ENCODE measurements at places on chromosomes 6 and 20.

DNA sequence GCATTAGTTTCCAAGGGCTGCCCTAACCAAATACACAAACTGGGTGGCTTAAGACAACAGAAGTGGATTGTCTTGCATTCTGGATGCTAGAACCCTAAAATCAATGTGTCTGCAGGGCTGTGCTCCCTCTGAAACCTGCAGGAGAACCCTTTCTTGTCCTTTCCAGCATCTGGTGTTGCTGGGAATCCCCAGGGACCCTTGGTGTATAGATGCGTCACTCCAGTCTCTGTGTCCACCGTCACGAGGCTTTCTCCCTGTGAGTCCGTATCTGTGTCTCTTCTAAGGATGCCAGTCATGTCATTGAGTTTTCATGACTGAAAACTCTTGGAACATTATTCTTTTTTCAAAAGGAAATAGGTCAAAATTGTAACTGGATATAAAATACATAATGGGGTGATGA is 142.9 kb downstream of the RNASET2 start:
- DNase-seq, result no peak

DNA sequence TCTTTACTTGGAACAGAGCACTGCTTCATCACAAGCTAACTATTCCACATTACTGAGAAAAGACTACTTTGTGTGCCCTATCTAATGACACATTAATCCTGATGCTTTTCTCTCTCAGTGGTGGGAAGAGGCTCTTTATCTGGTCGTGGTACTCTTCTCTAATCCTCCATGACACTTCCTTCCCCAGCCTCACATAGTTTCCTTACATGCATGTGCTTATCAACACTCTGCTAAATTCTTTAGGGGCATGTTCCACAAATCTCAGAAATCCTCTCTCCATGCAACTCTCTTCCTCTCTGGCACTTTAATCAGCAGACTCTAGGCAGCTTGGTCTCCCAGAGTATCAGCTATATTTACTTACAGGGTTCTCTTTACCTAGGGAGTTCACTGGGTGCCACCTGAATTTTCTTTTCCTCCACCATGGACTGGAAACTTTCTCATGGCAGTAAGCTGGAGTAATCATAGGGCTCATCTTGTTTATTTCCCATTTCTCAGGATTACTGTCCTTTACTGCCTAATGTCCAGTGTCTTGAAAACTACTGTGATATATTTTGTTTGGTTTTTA is 27.0 kb upstream of the SLC22A2 start:
- no peak for DNase-seq

- no peak for DNase-seq
Observed at GRCh38 chr20:37727957-37728634, 34.3 kb downstream of the CTNNBL1 start.

- no peak for DNase-seq
Observed at GRCh38 chr6:24861934-24862333, 63.2 kb upstream of the ARMH2 start.

DNA sequence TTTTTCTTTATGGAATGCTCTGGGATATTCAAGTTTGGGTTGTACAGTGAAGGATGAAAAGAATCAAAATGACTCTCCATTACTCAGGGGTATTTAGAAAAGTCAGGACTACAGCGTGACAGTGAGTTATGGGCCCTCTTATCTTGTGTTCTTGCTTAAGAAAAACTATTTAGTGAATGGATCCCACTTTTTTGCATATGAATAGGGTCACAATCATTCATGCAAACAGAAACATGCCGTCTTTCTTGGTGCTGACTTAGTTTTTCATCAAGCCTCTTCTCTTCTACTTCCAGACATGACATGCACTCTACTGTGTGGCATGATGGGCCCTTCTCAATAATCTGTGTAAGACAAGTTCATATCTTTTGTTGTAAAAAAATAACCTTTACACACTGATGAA is 488.4 kb upstream of the MMS22L start:
- no peak for DNase-seq

DNA sequence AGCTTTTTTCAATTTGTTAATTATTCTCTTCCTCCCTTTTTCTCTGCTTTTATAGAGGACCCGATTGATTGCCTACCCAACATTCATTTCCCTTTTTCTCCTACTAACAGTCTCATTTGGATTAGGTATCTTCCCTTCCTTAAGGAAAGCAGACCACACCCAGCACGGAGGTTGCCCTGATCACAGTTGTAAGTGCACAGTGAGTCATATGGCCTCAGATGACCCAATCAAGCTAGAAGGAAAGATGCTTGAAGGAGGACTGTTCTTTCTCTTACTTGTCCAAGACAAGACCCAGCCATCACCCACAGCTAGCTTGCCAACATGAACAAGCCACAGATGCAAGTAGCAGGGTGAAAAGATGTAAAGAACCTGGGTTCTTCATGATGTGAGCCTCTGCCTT is 518.6 kb downstream of the PKHD1 start:
- no peak for DNase-seq

GRCh38 chr6:3650076-3650958 is 101.2 kb downstream of the PXDC1 start:
- no peak for DNase-seq

- no peak for DNase-seq
Observed at GRCh38 chr6:155089746-155090145, 94.6 kb downstream of the TIAM2 start.

DNA sequence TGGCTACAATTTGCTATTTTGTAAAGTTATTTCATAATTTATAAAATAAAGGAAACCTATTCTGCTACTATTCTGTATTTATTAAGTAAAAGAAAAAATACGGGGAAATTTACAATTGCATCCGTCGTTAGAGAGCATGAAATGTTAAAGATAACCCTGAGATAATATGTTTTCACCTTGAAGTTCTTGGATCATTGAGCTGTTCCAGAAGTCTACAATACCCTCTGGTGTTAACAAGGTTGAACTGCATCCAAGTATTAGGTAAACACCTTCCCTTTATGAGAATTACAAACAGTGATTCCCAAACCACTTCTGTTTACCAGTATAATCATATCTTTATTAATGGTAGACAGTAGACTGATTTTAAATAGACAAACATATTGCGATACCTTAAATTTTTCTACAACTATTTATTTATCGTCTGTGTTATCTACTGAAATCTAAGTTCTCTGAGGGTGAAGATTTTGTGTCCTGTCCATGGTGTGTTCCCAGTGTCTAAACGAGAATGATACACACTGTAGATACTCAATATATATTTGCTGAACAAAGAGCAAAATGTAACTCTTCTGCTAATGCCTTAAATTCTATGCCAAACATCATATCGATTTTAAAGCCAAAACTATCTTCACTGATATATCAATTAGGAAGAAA is 28.2 kb downstream of the TBC1D32 start:
- DNase-seq, result no peak

GRCh38 chr20:12217382-12217781 is 299.7 kb downstream of the BTBD3 start:
- DNase-seq, result no peak

DNA sequence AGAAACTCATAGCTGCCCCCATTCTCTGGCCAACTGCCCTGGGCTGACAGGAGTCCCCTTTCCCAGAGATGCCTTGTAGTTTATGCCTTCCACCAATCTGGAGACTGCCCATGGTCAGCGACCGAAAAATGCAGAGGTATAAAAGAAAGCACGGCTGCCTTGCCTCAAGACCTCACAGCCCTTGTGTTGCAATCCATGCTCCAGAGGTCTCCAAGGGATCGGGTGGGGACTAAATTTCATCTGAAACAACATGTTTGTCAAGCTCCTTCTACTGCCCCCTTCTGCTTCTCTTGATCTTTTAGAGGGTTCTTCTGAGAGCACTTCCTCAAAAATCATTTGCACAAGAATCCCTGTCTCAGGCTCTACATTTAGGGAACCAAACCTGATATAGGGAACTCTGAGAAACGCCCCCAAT is 128.8 kb downstream of the PLCB1 start:
- DNase-seq, result no peak

- no peak for DNase-seq
Observed at GRCh38 chr6:146305951-146306350, 237.7 kb upstream of the RAB32 start.

DNA sequence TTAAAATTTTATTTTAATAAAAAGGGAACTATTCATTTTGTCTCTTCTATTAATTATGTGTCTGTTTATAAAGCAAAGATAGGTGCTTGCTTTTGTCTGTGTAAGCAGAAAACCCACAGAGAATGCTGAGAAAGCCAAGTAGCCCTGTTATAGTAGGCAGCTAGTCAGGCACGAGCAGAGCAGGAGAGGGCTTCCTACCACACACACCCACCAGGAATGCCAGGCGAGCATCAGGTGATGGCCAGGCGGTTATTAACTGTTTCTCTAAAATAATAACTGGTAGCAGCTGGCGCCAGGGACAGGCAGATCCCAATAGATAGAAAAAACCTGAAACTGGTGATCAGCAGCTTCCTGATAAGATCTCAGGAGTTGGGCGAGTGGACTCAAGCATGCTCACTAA is 15.7 kb downstream of the C6orf15 start:
- DNase-seq, result no peak

DNA sequence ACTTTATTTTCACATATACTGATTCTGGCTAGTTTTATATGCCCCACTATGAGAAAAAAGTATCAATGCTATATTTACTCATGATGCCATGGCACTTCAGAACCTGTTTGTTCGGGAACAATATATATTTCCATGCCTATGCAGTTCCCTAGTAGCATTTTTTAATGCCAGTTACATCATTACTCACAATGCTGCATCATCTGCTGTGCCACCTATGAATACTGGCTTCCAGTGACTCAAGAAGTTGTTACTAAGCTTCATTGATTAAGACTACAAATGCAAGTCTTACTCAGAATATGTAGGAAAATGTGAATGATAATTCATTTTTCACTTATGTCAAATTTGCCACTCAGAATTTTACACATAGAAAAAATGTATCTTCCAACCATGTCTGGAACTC is 97.9 kb downstream of the MAFB start:
- DNase-seq, result no peak

GRCh38 chr6:168414336-168415097 is 26.5 kb upstream of the SMOC2 start:
- DNase-seq, result no peak

- DNase-seq, result no peak
Observed at GRCh38 chr20:63969838-63970713, at the start of gene ZNF512B. Gene ZNF512B (minus strand): TSS chr20:63969930. CDS start chr20:63967950, 1,980 bp downstream.

DNA sequence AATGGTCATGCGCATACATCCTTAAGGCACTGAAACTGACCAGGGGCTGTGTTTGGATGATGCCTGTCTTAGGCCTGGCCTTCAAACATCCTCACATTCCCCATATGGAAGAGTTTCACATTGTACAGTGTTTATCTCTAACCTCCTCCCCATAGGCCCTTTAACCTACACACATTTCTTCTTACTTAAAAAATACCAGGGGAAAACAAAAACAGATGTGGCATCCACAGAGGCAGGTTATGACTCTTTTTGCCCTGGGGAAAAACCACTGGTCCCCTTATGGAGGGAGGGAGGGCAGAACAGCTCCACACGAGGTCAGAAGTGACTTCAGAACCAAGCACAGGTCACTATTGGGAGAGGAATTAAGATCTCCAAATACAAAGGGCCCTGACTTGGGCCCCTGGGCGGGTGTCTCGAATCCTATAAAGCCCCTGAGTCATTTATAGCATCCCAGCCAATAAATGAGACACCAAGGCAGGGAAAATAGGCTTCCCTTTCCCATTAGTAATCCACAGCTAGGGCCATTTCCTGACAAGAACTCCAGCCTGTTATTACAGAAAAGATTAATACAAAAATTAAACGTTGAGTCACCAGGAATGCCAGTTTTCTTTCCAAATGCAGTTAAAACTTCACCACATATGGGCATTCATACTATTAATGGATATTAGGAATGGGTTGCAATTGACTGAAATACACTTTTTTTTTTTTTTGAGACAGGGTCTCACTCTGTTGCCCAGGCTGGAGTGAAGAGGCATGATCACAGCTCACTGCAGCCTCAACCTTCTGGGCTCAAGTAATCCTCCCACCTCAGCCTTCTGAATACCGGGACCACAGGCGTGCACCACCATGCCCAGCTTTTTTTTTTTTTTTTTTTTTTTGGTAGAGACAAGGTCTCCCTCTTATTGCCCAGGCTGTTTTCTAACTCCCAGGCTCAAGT is 107.2 kb downstream of the ATP9A start:
- no peak for DNase-seq

DNA sequence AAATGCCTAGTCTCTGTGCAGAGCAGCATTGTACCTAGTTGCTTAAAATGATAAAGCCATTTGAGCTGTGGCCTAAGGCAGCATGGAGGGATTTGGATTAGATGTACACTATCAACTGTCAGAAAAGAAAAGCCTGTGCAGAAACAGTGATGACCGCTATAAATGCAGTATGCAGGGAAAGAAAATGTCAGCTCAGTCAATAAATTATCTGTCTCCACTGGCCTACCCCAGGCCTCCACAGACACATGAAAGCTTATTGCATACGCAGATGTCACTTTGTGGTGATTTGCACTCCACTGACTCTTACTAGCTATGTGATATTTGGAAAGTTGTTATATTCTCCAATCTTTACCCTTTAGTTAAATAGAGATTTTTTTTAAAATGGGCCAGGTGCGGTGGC is 221.9 kb upstream of the OPRM1 start:
- DNase-seq, result no peak

DNA sequence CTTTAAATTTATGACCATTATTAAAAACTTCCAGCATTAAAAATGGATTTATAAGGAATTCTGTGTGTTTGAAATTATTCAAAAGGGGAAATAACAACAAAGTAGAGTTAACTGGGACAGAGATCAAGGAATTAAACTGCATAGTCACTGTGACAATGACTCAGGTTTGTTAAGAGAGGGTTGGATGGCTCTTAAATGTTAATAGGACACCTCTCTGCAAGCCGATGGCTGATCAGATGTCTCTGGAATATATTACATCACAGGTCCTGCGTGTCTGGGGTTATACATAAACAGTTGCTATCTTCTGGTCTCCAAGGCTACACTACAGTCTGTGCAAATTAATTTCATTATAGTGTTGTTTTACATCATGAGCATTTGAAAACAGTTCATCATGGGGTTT is 574.3 kb downstream of the COL12A1 start:
- no peak for DNase-seq

DNA sequence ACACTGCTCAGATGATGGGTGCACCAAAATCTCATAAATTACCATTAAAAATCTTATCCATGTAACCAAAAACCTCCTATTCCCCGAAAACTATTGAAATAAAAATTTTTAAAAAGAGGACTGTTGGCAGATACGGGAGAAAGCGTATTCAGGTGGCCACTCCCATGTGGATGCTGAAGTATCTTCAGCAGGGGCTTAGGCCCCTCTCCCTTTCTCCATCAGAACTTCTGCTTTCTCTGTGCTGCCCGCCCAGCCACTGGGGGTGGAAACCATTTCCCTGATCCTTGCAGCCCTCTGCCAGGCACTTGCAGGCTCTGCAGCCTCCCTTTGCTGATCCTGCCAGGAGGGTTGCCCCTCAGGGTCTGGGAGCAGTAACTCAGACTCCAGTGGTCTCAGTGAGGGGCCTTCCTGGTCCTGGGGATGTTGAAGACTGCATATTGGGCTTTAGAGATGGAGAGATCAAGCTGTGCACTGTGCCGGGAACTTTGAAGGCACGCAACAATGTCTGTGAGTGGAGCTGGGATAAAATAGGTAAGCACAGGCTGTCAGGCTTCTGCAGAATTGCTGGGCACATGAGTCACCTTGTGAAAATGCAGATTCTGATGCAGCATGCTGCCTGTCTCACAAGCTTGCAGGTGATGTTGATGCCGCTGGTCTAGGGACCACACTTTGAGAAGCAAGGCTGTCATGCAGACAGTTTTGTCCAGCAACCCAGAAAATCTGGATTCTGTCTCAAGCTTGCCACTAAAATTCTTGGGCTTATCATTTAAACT is 59.6 kb downstream of the SLC24A3 start:
- no peak for DNase-seq

All from stimulated activated CD8-positive, alpha-beta memory T cell treated with anti-CD3 and anti-CD28 coated beads, Interleukin-15, amount 100 ng/mL, for 24 hours (primary cell).